Smooth muscle cell of the brain vasculature (primary cell): ENCODE measurements at places on chromosomes 11 and 22.

GRCh38 chr11:19853920-19854319 lies 141.3 kb downstream of the NAV2 start:
- no peak for DNase-seq

DNA sequence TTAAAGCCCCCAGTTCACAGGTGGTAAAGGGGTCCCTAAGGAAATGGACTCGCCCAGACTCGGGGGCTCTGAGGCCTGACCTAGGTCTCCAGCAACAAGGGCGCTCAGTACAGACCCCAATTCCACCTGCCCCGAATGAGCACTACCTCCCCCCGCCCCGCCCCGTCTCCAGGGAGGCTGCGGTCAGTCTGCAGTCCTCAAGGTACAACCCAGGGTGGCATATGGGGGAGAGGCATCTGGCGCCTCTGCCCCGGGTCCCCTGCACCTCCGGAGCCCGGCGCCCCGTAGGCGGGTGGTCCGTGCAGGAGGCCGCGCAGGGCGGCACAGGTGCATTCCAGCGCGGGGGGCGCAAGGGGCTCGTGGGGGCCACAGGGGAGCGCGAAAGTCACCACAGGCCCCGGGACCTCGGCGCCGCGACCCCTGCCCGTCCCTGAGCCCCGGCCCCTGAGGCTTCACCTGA lies 361 bp downstream of the CTSD start:
- no peak for DNase-seq

- no peak for DNase-seq
Measured at GRCh38 chr11:81725701-81726100, 1008.0 kb downstream of the FAM181B start.

DNA sequence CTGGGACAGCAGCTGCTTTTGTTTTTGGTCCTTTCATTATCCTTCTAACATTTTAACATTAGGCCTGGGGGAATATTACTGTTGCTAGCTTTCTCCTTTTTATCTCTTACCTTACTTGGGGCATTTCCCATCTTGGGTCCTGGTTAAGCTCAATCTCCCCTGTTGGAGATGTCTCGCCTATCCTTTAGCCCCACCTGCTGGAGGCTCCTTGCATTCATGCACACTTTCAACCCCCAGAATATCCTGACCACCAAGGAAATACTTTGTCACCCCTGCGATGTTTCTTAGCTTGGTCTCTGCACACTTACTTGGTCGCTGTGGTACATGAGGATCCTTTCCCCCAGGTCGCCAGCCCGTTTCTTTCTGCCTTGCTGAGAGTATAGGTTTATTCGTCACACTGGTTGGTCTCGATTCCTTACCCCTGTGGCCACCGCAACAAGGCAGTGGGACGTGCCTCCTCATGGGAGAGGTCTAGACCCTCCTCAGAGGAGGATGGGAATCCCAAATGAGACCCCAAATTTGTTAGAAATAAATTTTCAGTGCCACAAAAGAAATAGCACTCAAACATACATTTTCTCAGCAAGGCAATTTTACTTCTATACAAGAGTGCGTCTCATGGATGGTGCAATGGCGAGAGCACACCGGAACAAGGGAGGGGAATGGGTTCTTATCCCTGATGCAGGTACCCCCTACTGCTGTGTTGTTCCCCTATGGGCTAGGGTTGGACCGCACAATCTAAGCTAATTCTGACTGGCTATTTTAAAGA lies 5.4 kb upstream of the TXN2 start:
- no peak for DNase-seq

DNA sequence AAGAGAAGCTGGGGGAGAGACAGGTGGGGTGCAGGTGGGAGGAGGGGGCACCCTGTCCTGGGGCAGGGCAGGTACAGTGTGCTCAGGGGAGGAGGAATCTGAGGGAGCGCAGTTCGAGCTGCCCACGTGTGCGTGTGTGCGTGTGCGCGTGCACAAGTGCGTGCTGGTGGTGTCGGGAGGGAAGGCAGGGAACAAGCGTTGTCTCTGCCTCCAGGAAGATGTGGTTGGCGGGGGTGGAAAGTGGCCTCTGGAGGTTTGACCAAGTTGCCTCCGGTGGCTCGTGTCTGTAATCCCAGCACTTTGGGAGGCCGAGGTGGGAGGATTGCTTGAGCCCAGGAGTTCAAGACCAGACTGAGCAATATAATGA lies 49.9 kb upstream of the THY1 start:
- no peak for DNase-seq

DNA sequence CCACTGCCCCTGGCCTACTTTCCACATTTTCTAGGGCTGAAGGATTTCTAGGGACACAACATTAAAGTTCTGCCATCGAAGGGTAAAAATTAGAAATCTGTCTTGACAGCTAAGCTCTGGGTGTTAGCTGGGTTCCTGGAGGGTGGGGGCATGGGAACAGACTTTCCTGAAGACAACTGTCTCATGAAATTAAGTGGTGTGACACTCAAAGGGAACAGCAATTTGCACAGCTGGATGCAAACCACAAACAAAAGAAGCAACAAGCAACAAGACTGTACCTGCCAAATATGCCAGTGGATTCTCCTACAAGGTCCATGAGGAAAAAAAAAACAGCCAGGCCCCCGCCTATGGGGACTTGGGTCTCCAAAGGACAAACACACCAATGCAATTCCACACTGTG lies 32.5 kb downstream of the WT1 start:
- DNase-seq = no peak

- DNase-seq = no peak
Measured at GRCh38 chr11:43693069-43693468, 12.5 kb downstream of the HSD17B12 start.

DNA sequence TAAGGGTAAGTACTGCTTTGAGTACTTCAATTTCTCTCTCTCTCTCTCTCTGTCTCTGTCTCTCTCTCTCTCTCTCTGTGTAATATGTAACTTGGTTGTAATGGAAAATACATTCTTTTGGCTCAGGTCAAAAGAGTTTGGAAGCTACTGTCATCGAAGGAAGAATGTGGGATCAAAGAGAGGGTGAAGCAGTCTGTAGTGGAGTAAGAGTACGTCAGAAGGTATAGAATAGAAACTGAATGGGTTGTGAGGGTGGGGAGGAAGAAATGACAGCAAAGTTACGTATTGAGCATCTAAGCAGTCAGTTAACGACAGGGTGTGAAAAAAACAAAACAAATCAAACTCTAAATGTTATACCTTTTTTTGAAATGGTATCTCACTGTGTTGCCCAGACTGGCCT lies 10.0 kb downstream of the NCAM1 start:
- DNase-seq = no peak

DNA sequence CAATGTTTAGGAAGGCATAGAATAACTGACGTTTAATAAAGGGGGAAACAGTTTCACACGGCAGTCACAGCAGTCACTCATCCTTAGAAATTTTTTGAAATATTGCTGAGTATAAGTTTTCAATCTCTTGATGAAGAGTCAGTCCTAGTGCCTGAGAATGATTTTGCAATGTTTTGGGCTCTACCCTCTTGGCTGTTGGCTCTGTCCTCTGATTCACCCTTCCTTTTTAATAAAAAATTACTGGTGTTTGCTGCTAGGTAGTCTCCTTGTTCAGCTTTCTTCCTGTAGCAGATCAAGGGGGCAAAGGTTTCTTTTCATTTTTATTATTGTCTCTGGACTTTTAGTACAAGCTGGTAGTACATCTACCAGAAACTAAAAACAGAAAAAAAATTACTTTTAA lies 194.3 kb upstream of the ANO3 start:
- DNase-seq = no peak

DNA sequence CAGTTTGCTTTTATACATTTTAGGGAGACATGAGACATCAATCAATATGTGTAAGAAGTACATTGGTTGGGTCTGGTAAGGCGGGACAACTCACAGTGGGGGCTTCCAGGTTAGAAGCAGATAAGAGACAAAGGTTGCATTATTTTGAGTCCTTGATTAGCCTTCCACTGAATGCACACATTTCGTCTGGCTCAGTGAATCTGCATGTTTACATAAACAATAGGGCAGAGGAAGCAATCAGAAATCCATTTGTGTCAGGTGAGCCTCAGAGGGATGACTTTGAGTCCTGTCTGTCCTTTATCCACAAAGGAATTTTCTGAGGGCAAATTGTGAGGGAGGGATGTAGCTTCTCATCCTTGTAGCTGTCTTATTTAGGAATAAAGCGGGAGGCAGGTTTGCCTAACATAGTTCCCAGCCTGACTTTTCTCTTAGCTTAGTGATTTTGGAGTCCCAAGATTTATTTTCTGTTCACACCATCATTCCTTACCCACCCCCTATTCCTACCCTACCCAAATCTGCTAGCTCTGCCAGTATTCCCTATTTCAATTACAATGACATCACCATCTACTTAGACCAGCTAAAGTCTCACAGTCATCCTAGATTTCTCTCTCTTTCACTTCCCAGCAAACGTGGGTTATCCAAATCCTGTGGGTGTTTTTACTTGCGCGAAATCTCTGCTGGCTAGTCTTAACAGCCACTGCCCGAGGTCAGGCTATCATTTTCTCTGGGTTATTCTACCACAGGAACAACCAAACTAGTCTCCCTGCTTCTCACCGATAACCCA lies 2.9 kb downstream of the SC5D start:
- no peak for DNase-seq

DNA sequence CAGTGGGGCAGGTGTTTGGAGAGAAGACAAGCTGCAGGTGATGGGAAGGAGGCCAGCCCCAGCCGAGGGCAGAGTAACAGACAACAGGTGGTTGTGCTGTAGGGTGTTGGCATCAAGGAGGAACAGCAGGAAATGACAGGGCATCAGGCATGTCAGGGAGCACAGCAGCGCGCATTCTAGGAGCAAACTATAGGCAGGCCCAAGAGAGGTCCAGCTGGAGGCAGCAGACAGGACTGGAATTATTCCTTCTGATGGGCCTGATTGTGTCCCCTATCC lies 13.6 kb downstream of the ADM start:
- no peak for DNase-seq

GRCh38 chr22:20509344-20510047 lies 2.1 kb downstream of the MED15 start:
- DNase-seq = no peak

GRCh38 chr11:64244107-64244506 lies 2.6 kb downstream of the PPP1R14B start:
- no peak for DNase-seq

DNA sequence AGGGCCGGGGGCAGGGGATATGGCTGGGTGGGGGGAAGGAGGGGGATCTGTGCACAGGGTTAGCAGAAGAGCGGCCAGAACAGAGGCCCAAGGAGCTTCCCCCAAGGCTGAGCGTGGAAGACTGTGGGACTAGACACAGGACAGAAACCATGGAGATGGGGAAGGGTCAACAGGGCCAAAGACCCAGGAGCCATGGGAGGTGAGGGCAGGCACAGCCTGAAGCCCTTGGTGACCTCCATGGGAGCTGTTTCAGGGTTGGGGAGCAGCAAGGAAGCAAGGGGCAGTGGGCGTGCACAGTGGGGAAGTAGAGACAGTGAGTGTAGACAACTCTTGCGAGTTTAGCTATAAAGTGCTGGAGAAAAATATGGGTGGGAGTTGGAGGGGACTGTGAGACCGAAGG lies 56.6 kb downstream of the WNT11 start:
- DNase-seq = no peak

- no peak for DNase-seq
Measured at GRCh38 chr11:68686486-68686885, 2.1 kb downstream of the GAL start.

DNA sequence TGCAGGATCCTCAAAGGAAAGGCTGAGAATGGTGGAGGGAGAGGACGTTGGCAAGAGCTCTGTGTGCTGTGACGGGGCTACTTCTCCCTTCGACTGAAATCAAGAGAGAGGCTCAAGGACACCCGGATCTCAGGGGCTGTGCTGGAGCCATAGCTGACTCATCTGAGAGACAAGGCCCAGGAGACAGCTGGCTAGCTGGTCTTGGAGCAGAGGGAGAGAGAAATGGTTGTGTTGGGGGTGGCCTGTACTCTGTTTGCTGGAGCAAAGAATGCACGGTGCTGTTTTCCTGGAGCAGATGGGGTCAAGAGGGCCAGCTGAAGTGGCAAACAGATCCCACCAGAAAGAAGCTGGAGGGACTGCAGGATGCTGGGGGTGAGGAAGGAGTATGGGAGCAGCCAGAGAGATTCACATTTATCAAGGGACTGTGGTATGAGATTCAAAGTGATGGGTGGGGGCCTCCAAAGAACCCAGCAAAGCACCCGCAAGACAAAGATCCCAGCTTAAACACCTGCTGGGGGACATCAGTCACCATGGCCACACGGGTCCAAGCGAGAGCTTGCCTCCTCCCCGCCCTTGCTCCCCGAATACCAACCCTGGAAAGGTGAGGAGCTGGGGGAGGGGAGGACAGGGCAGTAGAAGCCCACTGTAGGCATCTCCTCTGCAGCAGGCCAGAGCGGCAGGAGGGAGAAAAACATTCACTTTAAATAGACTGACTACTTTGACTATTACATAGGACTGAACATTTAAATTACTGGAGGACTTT lies 40.8 kb downstream of the MAP6 start:
- no peak for DNase-seq
